Pancreas (tissue), 10 donors: ENCODE measurements at places on chromosomes 3 and 15. TPM values are rescaled to one million over a fixed set of nuclear protein-coding genes. Genes with fewer than 3 reads are reported as not detected.

The GXYLT2 gene
- total RNA-seq = 2.4 TPM

The SUCNR1 gene
- total RNA-seq = 0.23 TPM

GRCh38 chr3:188323067-188323842, 169.3 kb downstream of the LPP start:
- no peak for DNase-seq

The C3orf52 gene
- total RNA-seq = 51.7 TPM

- DNase-seq = no peak
Measured at GRCh38 chr3:120608506-120608905, 12.4 kb downstream of the NDUFB4 start.

DNA sequence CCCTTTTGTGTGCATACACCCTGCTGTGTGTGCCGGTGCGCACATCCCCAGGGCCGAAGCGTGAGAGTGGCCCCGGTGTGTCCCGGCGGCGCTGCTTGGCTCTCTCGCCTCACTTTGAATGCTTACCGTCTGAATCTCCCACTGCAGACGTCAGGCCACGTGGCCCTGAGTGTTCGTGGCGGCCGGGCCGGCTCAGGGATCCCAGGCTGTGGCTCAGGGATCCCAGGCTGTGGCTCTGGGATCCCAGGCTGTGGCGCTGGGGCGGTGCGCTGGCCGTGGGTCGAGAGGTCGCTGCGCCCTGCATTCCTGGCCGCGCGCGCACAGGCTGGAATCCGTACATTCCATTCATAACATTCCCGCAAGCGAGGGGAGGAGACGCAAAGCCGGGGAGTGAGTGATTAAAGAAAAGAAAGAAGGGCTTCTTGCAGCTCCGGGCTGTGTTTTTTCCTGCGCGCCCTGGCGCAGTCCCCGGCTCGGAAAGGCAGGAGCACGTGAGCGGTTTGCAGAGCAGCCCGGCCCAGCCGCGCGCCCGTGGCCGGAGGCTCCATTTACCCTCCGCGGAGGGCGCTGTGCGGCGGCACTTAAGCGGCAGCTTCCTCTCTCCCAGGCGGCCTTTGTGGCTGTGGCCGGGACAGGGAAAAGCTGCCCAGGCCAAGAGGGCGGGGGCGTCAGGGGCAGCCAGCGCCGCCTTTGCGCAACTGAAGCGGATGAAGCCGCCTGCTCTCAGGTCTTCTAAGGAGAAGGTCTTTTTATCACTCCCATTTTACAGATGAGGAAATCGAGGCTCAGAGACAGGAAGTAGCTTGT, 87.0 kb upstream of the ALDH1L1 start:
- DNase-seq = peak; percentile 77

DNA sequence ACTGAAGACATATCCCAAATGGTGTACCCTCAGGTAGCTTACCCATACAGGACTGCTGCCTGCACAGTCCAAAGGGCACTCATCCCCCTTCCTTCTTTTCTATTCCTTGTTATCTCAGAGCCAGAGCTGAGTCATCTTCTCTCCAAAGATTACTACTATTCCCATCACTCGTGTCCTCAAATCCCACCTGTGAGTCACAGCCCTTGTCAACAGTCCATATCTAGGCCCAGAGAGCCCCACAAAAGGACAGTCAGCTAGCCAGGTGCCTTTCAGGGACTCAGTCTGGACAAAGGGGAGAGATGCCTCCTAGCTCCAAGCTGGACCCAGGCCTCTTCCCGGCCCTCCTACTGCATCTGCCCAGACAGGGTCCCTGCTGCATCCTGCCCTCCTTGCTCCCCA, 11.0 kb downstream of the PARP16 start:
- DNase-seq = no peak

GRCh38 chr3:85041562-85042055, 82.8 kb downstream of the CADM2 start:
- DNase-seq = no peak

- no peak for DNase-seq
Measured at GRCh38 chr3:129371041-129371826, 57.2 kb downstream of the EFCAB12 start.

- no peak for DNase-seq
Measured at GRCh38 chr3:141769221-141769894, 6.2 kb downstream of the GRK7 start.

The GP9 gene
- not detected for total RNA-seq

The RARRES1 gene
- total RNA-seq = 24.0 TPM

DNA sequence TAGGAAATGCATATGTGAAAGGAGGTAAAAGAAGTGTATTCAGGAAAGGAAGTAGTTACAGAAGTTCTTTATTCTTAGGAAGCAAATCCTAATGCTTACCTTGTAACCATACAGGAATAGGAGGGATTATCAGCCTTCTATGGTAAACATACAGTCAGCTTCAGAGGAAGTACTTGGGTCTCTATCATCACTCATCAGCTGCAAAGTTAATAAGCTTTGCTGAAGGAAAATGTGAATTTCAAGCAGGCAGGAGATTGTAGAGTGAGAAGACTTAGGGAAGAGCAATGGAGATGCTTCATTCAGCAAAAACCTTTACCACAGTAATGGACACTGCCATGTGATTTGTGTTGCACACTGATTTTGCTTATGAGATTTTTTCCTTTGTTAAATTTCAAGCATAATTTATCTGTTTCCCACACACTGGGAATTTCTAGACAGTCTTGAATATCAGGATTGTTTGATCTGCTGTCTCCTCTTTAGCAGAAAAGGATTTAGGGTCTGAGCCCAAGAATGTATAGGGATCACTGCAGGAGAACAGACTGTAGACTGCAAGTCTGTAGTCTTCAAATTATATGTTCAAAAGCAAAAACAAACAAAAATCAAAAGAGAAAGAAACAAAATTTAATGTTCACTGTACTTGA, 150.8 kb downstream of the ZNF609 start:
- DNase-seq = no peak

DNA sequence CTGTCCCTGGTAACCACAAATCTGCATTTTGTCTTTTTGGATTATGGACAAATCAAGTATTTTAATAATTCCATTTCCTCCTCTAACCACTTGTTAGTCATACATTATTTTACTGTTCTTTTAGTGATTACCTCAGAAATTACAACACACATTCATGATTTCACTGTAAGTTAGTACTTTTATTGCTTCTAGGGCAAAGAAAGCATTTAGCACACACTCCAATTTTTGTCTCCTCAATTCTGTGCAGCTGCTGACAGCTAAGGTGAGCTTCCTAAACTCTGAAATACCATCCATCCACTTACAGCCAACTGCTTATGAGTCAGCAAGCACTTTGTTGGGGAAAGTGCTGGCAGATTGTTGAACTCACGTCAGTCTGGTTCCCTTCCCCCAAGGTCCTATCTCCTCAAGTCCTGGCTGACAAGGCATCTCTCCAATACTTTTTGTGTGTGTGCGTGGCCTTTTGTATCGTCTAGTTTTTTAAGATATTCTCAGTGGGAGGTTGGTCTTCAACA, 49.4 kb upstream of the TNFAIP8L3 start:
- DNase-seq = no peak

DNA sequence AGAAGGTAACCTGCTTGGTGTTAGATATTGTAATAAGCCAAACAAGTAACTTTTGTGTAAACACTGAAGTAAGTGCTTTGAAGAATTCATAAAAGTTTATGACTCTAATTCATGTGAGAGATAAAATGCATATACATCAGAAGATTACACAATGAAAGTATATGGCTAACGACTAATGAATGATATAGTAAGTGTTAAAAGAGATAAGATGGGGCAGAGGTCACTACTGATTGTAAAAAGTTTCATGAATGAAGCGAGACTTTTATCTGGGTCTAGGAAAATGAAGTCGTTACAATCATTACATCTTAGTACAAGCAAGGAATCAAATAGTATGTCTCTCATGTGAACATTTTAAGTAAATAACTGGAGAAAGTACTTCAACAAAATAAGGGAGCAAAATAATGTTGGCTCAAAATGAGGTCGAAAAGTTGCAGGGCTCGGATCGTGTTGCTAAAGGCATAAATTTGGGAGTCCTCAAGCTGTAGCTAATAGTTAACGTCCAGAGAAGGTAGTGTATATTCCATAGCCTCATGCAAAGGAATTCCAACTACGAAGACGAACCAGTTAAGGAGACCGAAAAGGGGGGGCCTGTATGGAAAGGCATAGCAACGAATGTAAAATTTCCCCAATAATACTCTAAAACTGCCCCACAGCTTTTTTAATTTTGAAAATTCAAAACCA, 984 bp upstream of the DUT start:
- no peak for DNase-seq

GRCh38 chr3:129461022-129461421, 21.0 kb downstream of the IFT122 start:
- no peak for DNase-seq

- DNase-seq = no peak
Measured at GRCh38 chr3:148223266-148223665, 474.4 kb upstream of the AGTR1 start.

DNA sequence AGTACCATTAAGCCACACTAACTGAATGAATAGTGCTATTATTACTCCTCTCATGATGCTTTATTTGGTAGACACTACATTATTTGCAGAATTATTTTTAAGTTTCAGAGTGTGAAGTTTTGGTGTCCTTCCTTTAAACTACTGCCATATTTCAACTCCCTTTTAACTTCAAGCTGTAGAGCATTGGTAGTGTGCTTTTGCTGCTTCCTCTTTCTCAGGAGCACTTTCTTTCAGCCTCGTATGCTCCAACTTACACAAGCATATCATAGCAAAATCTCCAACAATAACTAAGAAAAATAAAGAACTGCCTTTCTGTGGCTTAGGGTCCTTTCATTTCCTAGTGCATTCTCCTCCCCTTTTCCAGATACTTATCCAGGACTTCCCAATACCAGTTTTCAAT, 476.4 kb upstream of the AGTR1 start:
- no peak for DNase-seq

The KCTD6 gene
- total RNA-seq = 4.6 TPM

DNA sequence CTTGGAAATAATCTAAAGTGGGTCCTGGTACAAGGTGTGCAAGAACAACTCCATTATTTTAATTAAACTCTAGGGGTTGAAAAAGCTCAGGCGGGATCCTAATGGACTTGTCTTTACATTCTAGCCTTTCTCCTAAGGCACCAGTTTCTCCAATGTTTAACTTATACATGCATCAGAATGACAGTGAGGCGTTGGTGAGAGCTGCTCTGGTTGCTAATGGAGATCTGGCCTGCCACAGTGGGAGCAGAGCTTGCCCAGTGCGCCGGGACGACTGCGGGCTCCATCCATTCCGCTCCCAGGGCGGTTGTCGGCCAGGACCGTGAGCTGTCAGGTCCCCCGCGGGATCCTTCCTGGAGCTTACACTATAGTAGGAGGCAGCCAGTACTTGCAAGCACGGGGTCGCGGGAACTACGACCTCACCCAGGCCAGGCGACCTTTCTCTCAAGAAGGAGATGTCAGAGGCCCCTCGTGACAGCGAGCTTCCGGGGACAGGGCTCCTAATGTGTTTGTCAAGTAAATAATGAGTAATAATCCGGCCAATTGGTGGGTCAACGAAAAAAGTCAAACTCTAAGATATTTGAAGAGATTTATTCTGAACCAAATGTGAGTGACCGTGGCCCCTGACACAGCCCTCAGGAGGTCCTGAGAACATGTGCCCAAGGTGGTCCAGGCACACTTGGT, 991 bp upstream of the HIGD1A start:
- DNase-seq = peak; percentile 46

The ERC2 gene
- 2.1 TPM for total RNA-seq

DNA sequence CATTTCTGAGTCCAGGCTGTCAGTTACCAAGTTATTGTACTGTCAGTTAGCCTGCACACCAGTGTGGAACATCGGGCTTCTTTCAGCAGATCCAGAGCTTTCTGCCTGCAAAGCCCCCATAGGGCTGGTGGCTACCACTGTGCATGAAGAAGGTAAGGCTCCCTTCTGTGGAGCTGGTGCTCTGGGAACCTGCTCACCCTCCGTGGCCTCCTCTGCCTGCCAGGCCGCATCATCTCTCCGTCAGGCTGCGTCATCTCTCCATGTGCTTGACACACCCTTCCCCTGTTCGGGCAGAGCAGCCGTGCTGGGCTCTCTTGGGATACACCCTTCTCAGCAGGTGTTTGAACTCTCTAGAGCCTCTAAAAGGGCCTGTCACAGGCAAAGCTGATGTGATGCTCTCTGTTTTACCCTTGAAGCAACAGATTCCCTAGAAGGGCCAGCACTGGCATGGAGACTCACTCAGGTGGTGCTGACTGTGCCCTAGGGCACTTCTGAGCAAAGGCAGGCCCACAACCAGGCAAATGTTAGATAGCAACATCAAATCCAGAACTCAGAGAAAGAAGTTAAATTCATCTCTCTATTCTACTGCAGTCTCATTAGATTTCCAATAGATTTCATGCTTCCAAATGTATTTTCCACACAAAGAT, 261.1 kb downstream of the EPHB1 start:
- DNase-seq = no peak

DNA sequence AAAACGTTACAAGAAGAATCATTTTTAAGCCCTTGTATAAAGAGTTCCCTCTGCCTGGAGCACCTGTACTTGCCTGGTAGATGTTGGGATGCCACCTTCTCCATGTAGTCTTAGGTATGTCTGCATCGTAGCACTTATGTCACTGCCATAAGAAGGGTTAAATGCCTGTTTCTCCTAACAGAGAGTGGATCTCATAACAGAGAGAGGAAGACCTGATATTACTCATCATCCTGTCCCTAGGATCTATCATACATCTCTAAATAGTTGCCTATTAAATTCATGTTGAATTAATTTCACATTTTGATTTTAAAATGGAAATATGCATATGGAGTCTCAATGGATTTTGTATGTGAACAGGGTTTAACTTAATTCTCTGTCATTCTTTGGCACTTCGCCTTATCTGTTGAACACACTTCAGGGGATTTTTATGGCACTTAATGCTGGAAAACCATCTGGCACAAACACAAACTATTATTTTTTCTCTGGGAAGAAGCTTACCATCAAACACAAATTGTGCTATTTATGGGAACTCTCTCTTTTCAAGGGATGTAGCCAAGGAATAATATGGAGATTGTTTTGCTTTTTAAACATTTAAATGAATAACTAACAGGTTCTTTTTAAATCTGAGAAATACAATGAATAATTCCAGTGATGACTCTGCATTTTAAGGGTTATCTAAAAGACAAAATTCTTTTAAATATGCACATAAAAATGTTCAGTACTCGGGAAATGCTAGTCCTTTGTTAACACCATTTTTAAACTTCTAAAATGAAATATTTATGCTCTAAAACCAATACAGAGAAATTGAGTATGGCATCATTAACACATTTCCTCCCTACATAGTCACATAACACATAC, 230.7 kb downstream of the ZNF385D start:
- no peak for DNase-seq

The DET1 gene
- 3.1 TPM for total RNA-seq
